ENCODE measurements at places on chromosomes 7 and 10.
A peak's percentile ranks its signal among the peaks of the same experiment; 100 is the strongest.

GRCh38 chr10:45274364-45274763, 41.0 kb downstream of the OR13A1 start:
- no peak for DNase-seq

DNA sequence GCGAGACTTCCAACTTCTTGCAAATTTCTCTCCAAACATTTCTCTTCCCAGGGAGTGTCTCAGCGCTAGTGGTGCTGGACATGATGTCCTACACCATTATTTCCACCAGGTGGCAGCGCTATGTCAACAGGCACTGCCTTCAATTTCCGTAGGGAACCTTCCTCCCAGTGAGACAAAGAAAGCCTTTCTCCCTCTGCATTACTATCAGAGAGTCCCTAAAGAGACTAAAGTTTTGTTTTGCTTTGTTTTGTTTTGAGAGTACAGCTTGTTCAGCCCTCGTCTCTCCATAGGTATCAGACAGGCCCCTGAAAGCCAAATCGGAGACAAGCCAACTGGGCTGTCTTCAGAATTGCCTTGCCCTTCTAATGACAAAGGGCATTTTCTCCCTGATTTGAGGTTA, 44.2 kb upstream of the GGCT start:
- DNase-seq: peak; percentile 21

DNA sequence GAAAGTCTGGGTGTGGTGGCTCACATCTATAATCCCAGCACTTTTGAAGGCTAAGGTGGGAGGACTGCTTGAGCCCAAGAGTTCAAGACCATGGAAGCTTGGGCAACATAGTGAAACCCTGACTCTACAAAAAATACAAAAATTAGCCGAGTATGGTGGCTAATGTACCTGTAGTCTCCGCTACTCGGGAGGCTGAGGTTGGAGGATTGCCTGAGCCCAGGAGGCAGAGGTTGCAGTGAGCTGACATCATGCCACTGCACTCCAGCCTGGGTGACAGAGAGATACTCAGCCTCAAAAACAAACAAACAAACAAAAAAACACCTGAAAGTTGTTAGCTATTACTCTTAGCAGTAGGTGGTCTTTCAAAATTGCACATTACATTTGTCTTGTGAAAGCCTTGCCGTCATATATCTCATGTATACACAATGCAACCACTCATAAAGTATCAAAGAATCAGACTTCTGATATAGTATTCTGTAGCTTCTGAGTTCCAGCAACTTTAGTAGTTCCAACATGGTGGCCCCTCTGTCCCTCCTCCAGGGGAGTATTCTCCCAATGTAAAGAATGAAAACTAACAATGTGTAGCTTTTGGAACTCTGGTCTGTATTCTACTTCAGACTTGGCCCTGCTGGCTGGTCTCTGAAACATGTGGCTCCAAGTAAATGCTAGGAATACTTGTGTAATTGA, 101.5 kb downstream of the ZNF92 start:
- DNase-seq: no peak

- no peak for DNase-seq
These were observed 269.9 kb downstream of the SEC23IP start for GRCh38 chr10:120162471-120162870.

DNA sequence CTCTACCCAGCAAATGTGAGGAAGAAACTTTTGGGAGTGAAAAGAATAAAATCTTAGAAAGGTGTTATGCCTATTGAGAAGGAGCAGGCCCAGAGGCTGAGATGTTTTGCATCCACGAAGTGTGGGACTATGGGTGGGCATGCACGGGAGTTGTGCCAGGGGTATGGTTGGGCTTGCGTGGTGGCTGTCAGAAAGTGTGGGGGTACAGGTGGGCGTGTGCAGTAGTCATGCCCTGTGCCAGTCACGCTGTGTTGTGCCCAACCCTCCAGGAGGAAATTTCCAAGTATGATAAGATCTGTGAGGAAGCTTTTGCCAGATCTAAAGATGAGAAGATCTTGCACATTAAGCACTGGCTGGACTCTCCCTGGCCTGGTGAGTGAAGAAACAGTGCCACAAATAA, 52.9 kb upstream of the ZMIZ2 start:
- DNase-seq: no peak

DNA sequence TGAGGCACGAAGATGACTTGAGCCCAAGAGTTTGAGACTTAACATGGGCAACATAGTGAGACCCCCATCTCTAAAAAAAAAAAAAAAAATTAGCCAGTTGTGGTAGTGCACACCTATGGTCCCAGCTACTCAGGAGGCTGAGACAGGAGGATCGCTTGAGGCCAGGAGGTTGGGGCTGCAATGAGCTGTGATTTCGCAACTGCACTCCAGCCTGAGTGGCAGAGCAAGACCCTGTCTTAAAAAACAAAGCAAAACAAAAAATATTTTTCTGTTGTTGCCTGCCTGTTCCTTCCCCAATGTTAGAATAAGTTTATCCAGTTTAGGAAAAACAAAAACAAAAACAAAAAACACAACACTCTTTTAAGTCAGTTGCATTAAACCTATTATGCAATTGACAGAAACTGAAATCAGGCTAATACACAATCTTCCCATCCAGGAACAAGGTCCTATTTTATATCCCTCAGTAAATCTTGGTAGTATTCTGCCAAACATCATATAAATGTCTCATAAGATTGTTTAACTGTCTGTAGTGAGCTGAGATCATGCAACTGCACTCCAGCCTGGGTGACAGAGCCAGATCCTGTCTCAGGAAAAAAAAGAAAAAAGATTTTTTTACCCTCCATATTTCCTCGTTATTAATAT, 4.9 kb downstream of the PILRA start:
- no peak for DNase-seq
